ENCODE measurements at places on chromosomes 2 and 18.

GRCh38 chr18:9696112-9696511, 12.0 kb upstream of the RAB31 start:
- no peak for DNase-seq

DNA sequence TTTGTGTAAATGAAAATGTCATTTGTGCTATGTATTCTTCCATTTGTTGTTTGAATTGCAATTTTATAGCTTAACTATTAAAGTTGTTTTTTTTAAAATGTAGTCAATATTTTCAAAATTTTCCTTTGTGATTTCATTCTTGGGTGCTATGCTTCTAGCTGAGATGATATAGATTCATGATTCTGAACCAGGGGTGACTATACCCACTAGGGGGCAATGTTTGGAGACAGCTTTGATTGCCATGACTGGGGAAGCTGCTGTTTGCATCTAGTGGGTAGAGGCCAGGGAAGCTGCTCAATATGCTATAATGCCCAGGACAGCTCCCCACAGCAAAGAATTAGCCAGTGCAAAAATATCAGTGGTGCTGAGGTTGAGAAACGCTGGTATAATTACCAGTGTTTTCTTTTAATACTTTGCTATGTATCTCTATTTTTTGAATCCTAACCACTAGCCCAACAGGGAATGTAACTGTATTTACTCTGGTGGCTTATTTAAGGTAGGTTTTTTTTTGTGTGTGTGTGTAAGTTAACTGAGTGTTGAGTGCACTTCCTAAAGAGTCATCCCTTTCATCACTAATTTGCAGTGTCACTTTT, 99.7 kb downstream of the MEP1B start:
- DNase-seq: peak; percentile 25

DNA sequence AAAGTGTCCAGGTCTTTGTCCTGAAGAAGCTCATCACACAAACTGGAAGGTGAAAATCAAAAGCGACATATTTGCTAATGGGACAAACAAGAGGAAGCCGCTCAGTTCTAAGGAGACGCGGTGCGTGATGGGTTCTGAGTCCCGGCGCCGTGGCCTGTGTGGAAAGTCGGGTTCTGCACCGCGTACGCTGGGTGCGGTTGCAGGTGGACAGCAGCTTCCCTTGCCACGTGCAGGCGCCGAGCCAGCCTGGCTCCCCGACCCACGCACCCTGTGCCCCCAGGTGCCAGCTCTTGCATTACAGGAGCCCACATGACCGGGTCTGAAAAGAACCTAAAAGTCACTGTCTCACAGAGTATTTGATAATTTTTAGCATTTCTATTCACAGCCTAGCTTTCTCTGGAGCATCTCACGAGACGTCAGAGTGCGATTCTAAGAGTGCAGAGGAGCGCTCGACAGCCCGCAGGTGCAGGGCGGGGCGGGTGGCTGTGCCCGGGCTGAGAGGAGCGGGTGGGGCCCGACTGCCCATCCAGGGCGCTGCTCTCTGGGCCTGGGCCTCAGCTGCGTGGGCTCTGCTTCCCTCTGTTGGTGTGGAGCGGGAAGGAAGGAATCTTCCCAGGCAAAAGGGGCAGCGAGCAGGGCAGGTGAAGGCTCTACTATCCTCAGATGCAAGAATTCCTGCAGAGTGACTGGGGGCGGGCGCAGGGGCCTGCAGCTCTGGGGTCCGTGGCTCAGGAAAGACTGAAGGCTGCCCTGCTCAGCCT, 39.4 kb downstream of the MYT1L start:
- DNase-seq: peak; percentile 62

GRCh38 chr18:78753240-78753639, 226.4 kb upstream of the SALL3 start:
- no peak for DNase-seq

- DNase-seq: no peak
These were observed 67.4 kb downstream of the BOLA3 start for GRCh38 chr2:74080346-74080745.

- DNase-seq: no peak
These were observed 138.4 kb upstream of the TWIST2 start for GRCh38 chr2:238709325-238710025.

- DNase-seq: no peak
These were observed 113.5 kb downstream of the CABLES1 start for GRCh38 chr18:23248826-23249225.

DNA sequence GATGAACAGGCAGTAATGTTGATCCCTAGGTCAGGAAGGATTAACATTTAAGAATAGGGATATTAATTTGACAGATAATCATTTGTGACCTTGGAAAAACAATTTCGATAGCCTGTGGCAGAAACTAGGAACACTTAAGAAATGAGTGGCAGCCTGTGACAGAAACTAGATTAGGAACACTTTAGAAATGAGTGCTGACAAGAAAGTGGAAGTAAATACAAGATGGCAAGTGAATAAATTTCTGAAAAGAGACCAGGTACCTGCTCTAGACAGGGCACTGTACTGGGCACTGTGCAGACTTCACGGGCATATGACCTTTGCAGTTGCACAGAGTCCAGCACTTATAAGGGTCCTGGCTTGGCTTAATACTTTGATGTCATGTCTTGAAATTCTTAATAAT, 5.5 kb upstream of the HNRNPA3 start:
- no peak for DNase-seq

- no peak for DNase-seq
These were observed 419.9 kb downstream of the TGIF1 start for GRCh38 chr18:3869848-3870247.

GRCh38 chr2:179106342-179106675, 56.4 kb upstream of the CCDC141 start:
- no peak for DNase-seq

DNA sequence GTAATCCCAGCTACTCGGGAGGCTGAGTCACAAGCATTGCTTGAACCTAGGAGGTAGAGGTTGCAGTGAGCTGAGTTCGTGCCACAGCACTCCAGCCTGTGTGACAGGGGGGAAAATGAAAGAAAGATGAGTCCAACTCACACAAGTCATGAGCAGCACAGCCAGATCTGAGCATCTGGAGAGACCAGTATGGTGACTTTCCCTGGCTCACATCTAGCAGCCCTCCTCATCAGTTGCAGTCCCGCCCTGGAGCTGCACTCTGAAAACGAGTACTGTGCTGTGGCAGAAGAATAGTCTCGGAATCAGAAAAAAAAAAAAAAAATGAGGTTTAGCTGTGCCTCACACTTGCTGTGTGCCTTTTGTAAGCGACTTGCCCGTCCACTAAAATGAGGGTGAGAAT, 74.4 kb upstream of the TRIB2 start:
- DNase-seq: no peak

- no peak for DNase-seq
These were observed 96.8 kb downstream of the GLI2 start for GRCh38 chr2:120832296-120833070.

DNA sequence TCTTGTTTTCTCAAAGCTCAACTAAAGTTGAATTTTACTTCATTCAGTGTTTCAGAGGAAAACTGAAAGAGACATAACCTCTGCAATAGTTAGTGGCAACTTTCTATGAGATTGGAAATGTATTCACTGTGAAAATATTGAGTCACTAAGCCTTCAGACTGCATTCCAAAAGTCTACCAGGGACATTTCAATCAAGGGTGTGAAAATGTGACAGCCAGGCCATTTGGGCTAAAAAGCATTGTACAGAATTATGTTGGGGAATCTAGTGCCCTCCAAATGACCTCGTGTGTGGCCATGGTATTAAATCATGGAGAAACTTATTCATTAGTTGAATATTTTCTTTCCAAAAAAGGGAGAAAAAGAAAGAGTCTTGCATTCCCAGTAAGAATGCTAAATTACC, 251.9 kb downstream of the GRB14 start:
- no peak for DNase-seq

- DNase-seq: no peak
These were observed 56.4 kb upstream of the OTOS start for GRCh38 chr2:240196716-240197461.

- DNase-seq: no peak
These were observed 46.9 kb downstream of the MAL start for GRCh38 chr2:95072424-95072823.

- DNase-seq: no peak
These were observed 50.6 kb upstream of the ITSN2 start for GRCh38 chr2:24410976-24411375.

GRCh38 chr2:234032279-234032856, 18.1 kb upstream of the SPP2 start:
- DNase-seq: no peak

DNA sequence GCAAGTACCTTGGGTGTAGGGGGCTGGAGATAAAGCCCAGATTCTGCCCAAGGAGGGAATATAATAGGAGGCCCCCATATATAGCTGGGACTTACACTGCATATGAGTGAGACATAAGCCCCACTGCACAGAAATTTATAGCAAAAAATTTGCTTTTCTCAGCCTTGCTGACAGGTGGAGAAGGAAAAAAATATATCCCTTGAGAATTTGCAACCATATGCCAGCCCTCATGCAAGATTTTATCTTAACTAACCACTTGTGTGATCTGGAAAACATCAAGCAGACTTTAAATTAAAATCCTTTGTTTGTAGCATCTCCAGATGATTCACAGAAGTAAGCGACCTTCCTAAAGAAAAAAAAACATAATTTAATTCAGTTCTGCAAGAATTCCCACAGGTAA, 288.2 kb downstream of the BCL2 start:
- DNase-seq: no peak

- no peak for DNase-seq
These were observed 62.3 kb upstream of the MCFD2 start for GRCh38 chr2:46977899-46978298.

DNA sequence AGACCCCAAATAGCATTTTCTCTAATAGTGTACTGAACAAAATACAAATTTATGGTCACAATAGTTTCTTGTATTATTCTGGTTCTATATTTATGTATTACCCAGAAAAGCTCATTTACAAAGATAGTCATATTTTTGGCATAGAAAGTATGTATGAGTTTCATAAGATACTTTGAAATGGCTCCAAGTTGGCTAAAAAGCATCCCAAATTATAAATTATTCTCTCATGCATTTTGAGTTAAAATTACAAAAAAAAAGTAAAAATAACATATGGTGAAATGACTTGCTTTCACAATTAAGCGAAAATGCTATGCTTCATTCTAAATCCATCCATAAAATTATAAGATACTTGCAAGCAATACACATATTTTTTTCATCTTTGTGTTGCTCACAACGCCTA, 530.7 kb downstream of the ZNF804A start:
- no peak for DNase-seq

DNA sequence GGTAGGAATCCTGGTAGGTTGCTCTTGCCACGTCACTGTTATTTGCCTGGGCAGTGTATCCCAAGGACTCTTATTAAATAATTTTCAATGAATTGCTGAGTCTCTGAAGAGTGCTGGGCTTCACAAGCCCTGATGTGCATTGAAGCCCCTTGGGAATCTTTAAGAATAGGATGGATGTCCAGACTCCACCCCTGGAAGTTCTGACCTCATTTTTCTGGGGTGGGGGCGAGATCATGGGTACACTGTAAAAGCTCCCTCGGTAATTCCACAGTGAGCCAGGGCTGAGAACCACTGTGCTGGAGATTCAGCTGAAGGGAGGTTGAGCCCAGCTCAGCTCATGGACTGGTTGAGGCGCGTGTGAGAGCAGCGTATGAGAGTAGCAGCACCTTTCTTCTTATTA, 140.2 kb downstream of the PIEZO2 start:
- DNase-seq: no peak

GRCh38 chr2:172931256-172931894, 144.3 kb upstream of the MAP3K20 start:
- DNase-seq: no peak

DNA sequence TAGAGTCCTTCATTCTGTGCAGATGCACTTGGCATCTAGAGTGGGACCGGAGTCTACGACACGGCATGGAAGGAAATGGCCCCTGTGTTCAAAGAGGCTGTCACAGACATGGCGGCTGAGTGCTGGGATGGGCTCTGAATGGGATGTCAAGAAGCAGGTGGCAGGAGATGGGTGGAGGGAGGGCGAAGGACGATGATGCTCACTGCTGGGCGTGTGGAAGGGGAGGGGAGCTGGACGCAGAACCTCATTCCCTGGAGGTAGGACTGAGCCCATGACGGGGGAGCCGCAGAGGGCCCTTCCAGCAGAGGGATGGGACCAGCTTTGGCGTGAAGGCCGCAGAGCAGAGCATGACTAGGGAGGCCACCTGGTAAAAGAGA, 18.8 kb upstream of the ALPI start:
- no peak for DNase-seq

DNA sequence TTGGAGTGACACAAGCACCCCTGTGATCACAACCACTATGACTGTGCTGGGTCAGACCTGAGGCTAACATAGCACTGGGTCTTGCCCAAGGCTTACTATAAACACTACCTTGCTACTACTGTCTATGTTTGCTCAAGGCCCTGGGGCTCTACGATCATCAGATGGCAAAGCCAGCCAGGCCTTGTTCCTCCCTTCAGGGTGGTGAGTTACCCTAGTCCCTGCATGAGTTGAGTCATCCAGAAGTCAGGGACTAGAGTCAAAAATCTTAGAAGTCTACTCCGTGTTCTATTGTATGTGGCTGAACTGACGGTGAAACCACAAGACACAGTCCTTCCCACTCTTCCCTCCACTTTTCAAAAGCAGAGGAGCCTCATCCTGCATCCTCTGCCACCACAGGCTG, 551.2 kb upstream of the FSIP2 start:
- DNase-seq: no peak

- DNase-seq: no peak
These were observed 5.8 kb upstream of the LYG2 start for GRCh38 chr2:99261242-99261641.

DNA sequence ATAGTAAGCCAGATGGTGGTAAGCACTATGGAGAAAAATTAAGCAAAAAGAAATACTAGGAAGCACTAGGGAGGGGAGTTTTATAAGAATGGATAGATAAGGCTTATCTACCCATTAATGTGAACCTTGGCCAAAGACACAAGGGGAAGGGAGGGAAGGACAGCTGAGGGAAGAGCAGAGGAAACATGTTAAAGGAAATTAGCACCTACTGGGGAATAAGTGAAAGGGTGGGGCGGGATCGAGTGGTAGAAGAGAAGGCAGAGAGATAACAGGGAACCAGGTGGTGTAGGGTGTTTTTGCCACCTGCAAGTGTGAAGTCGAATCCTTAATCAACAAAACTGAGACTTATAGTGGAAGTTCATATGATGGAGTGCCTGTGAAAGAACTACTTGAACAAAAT, 1.7 kb downstream of the UNC80 start:
- no peak for DNase-seq

Data from glutamatergic neuron (in vitro differentiated cells).